ENCODE measurements at places on chromosomes 5 and 9.

GRCh38 chr5:2430606-2431005, 320.9 kb downstream of the IRX2 start:
- ATAC-seq = no peak

GRCh38 chr9:82722561-82722960, 340.4 kb downstream of the RASEF start:
- no peak for ATAC-seq

GRCh38 chr5:145737578-145737977, 97.6 kb downstream of the PRELID2 start:
- ATAC-seq = no peak

GRCh38 chr5:168342151-168342825, 50.8 kb downstream of the WWC1 start:
- no peak for ATAC-seq

- ATAC-seq = no peak
Observed at GRCh38 chr9:15200111-15200510, 106.9 kb downstream of the TTC39B start.

- ATAC-seq = no peak
Observed at GRCh38 chr9:90085633-90086032, 480.8 kb downstream of the GADD45G start.

DNA sequence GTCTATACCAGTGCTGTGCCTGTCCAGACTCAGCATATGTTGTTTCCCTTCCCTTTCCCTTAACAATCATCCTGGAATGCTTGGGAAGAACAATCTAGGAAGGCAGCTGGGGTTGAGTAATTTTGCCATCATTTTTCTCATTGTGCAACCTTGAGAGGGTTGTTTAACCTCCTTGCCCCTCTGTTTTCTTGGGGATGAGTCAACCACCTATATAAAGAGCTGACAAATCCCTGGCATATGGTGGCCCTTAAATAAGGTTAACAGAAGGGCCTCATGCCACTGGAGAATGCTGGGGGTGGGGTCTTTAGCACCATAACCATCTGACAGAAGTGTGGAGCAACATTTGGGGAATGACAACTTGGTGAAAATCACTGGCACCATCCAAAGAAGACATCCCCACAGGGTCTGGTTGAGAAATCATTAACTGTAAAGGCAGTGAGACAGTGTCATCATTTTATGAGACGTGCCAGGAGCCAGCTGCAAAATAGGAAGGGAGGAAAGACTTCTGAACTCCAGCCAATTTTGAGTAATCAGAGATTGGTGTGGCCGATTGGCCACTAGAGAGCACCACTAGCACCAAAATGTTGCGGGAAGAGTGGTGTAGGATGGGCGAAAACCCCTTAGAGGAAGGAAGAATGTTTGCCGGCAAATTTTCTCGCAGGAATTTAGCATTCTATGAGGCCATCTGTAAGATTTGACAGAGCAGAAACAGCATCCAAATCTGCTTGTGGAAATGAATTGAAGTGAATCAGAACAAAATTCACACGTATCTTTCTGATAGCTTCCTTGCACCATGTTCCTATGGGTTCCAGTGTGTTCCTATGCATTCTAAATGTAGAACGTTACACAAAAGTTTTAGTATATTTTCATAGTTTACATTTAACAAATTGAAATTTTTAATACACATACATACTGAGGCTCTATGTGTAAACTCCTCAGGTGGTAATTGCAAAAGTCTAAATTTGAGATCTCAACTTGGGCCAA, 113.8 kb downstream of the MSX2 start:
- no peak for ATAC-seq

- no peak for ATAC-seq
Observed at GRCh38 chr5:12669326-12669725, 765.1 kb upstream of the CTNND2 start.

DNA sequence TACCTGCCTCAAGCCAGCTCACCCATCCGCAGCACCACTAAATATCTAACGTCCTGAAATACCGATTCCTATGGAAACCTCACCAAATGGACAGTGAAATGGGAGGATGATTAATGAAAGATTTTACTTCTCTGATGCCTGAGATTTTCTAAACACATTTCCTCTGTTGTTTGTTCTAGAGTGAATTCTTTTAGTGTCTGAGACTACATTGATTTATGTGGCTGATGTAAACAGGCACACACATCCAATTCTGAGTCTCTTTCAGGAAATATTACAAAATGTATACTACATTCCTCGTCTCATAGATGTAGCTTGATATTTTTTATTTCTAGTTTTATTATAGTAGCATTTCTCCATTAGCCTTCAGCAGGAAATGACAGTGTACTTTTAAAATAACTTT, 20.5 kb upstream of the ADCY2 start:
- ATAC-seq = no peak

GRCh38 chr5:134138416-134139376, 24.2 kb downstream of the TCF7 start:
- ATAC-seq = peak; percentile 88

DNA sequence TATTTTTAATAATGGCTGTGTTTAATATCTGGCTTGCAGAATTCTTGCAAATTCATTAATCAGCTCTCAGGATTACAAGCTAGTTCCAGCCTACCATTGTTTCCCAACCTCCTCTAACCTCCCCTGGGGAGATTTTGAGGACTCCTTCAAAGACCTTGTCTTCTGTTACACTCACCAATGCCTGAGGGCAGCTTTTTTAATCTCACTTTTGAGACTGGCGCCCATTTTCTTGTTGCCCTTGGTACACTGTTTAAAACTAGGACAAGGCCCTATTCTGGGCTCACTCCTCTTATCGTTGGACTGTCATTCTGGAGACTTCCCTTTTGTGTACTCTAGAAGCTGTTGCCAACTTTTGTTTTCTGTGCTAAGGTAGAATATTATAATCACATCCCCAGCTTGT, 13.6 kb upstream of the EQTN start:
- ATAC-seq = no peak

- ATAC-seq = no peak
Observed at GRCh38 chr9:130264414-130265350, 878 bp upstream of the HMCN2 start.

GRCh38 chr9:38277601-38278200, 114.8 kb upstream of the ALDH1B1 start:
- ATAC-seq = no peak

GRCh38 chr5:103114440-103114839, 5.5 kb downstream of the GIN1 start:
- no peak for ATAC-seq
